ENCODE measurements at places on chromosomes 6 and 20.

GRCh38 chr6:3293271-3294155 is 34.8 kb downstream of the PSMG4 start:
- no peak for DNase-seq

DNA sequence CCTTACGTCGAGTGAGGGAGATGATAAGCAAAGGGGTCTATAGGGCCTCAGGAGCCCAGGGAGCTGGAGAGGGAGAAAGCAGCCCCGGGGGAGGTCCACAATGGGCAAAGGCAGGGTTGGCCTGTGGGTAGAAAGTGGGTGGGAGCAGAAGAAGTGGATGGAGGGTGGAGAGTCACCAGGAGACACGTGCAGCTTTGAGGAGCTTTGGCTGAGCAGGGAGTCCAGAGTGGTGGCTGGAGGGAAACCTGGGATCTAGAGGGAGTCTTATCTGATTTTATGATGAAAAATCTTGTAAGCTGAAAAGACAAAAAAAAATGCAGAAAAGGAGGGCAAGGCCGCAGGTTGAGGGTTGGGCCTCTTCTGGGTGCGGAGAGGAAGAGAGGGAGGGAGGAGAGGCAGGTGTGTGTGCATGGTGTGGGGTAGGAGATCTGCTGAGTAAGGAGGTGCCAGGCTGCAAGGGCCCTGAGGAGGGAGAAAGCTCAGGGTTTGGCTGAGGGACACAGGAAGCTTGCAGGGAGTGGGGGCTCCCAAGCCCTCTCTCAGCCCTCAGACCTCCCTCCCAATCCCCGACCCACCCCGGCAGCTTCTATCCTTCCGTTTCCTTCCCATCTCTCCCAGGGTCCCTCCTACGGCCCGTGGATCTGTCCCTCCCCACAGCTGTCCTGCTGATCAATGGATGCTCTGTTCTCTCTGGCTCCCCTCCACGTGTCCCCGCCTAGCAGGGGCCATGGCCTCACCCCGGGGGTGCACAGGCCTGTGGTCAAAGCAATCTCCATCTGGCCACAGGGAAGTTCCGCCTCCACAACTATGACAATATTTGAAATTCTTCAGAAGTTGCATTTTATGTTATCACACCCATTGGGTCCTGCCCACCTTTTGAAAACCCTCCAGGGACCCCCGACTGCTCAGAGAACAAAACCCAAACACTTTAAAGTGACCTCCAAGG is 17.1 kb upstream of the BPI start:
- DNase-seq = peak; percentile 73

DNA sequence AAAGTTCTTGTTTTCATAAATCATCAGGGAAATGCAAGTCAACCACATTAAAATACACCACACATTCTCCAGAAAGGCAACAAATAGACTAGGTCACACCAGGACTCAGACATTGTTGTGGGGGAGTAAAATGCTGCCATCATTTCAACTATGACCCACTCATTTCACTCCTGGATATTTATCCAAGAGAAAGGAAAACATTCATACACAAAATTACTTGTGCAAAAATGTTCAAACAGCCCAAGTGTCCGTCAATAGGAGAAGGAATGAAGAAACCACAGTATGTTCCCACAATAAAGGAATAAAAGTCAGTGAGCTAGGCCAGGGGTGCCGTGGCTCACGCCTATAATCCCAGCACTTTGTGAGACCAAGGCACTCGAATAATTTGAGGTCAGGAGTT is 81.5 kb upstream of the QKI start:
- DNase-seq = peak; percentile 50

DNA sequence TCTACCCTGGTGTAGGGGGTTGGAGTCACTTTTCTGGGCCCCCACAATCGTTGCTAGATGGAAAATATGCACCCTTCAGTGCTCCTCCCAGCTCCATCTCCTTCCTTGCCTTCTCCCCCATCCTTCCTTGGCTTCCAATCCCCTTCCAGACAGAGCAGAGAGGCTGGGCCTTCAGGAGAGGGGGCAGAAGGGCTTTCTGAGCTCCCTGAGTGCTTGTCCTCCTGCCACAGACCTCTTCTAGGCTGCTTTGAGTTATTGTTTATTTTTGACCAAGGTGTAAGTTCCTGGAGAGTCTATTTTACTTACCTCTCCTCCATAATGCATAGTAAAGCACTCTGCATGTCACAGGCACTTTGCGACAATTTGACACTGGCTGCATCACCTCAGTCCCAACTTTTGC is 96.4 kb upstream of the CNKSR3 start:
- no peak for DNase-seq

GRCh38 chr20:34566978-34567891 is 8.7 kb downstream of the MAP1LC3A start:
- no peak for DNase-seq

GRCh38 chr6:1765160-1765903 is 155.6 kb downstream of the FOXC1 start:
- DNase-seq = no peak

GRCh38 chr6:151240791-151241642 is 1.2 kb downstream of the AKAP12 start:
- peak; percentile 86 for DNase-seq

DNA sequence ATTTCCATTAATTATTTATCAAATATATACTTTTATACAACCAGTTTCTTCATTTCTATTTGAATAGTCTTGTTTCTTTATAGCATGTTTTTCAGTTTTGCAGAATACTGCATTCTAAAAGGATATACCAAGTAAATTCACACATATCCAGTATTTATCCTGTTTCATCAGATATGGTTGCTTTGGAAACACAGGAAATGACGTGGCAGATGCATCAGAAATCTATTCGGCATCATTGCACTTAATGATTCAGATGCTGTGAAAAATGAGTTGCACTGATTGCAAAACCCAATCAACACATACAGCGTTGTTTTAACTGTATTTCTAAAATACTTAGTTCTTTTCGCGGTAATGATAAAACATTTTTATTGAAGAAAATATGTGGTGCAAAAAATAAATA is 594.9 kb downstream of the CDH26 start:
- DNase-seq = no peak

DNA sequence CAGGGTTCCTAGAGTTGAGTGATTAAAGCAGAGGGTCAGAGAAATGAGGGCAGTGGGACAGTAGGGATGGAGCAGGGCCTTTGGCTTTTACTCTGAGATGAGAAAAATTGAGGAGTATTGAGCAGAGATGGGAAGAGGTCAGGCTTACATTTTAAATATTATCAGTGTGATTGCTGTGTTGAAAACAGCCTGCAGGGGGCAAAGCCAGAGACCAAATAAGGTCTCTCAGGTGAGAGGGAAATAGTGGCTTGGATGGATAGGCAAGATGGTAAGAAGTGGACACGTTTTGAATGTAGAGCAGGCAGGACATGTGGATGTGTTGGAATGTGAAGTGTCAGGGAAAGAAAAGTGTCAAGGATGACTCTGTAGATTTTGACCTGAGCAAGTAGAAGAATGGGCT is 105.0 kb upstream of the MAP3K7 start:
- DNase-seq = no peak

DNA sequence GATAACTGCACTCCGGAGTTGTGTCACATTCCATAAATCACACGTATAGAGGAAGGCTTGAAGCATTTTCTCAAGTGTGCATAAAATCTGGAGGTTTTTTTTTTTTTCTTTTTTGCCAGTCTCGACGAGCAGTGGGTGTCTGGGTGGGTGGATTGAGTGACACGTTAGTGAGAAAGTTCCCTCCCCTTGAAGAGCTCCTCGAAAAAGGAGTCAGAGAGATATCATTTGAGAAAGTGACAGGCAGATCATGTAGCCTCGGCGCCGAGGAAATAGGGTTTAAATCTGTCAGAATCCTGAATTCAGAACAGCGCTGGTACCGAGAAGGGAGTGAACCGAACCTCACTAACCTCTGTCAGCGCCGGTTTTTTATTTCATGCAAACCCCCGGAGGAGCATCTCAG is 269.5 kb upstream of the ARID1B start:
- DNase-seq = no peak

DNA sequence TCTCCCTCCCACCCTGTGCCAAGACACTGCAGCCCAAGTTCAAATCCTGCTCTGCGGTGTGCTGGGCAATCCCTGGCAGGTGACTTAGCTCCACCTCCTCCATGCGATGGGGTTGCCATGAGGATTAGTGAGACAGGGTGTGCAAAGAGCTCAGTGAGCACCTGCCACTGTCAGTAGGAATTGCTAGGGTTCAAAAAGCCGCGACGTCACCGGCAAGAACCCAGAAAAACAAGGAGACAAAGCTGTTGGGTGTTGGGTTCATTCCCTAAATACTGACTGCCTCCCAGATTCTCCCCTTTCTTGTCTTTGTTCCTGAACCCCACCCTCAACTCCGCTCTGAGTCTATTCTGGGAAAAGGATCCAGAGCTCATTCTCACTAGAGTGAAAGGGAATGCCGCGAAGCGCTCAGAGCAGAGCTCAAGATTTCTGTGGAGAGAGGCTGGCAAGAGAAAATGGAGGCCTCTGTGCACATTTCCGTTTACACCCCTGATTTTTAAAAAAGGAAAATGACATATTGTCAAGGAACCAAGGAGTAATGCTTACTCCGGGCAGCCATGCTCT is 13.3 kb downstream of the PMEPA1 start:
- DNase-seq = no peak

DNA sequence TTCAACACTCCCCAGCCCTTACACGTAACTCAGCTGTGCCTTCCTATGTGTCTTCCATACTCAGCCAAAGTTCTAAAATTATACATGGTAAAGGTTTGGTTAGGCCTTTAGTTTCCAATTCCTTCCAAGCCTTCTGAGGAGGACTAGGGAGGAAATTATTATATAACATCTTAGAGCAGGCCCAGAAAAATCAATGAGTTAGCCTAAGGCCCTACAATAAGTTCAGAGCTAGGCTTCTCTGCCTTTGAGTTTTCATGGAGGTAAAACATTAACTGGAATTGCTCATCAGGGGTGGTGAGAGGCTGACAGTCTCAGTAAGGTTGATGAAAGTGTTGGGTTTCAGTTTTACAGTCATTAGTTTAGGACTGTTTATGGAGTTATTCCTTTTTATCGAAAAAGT is 286.0 kb downstream of the ADGB start:
- no peak for DNase-seq

DNA sequence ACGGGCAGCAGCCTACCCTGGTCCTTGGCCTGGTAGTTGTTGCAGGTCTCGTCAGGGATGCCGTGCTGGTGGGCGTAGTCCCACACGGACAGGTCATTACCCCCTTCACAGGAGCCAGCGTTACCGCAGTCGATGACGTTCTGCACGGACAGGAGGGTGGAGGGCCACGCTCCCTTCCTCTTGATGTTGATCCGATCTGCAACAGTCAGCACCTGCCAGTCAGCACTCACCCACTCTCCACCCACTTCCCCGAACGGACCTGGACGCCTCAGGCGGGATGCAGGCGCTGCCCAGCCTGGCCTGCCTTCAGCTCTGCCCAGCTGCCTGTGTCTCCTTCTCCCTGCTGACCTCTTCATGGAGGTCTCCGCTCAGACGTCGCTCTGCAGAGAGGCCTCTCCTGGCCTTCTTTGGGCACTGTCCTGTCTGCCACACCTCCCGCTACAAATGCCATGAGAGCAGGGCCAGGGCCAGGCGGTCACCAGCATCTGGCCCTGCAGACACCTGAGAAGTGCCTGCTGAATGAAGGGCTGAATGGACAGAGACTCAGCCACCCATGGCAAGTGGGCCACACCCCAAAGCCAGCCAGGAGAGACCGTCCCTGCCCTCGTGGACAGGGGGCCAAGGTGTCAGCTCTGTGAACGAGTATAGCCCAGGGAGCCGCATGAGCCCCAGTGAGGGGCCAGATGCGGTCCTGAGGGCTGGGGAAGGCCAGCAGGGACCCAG is 5.4 kb downstream of the CTSZ start:
- DNase-seq = no peak

DNA sequence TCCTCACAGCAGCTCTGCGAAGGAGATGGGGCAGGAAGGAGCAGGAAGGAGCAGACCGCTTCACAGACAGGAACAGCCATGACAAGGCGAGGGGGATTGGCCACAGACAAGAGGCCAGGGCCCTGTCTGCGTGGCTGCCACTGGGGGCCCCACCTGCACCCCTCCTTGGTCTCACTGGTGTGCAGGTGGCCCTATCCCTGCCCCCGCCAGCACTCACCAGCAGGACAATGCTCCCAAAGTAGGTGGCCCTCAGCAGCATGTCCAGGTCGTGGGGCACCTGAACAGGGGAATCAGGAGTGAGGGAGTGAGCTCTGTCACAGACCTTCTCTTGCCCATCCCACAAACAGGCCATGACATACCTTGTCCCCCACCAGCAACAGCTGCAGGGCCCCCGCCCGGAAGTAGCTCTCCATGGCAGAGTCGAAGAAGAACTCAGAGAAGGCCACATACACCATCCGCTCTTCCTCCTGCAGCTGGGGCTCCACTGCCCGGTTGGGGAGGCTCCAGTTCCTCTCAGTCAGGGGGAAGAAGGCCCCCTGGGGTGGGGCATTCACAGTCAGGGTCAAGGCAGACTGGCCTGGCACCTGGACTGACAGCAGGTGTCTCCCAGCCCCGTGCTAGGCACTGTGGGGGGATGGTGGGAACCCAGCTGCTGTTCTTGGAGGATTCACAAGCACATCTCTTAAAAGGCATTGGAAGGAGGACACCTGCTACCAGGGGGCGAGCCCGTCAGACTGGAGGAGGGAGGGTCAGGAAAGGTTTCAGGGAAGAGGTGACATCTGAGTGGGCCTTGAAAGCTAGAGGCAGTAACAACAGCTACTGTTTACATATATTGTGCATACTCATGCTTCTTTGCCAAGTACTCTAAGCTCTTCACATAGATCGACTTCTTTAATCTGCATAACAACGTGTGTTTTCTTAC is 7.1 kb downstream of the PLTP start:
- no peak for DNase-seq

DNA sequence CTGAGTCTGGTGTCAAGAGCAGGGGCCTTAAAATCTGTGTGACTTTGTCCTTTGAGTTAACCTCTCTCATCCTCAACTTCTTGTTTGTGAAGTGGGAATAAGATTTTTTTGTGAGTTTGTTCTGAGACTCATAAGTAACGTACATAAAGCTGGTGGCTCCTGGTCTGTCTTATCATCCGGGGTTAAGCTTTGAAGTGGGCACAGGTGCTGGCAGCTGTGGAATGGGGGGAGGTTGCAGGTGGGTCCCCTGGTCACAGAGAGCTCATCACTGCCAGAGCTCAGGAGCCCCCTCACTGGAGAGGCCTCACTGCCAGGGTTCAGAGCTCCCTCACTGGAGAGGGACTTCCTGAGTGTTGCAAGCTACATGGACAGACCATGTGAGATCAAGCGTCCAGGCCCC is 174.1 kb downstream of the NRN1 start:
- no peak for DNase-seq

DNA sequence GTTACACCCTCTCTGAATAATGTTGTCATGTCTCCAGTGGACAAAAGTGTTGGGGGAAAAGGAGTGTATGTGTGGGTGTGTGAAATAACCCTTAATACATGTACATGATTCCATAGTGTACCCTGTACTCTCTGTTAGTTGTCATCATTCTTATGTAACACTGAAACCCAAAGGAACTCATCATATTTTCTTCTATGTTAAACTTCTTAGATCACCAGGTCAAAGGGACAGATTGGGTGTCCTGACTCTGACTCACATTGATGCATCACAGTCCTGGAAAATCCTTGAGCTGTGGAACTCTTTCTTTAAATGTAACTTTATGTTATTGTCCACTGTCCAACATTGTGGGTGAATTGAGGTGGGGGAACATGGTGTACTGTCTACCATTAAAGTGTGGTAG is 350.5 kb downstream of the DHX35 start:
- DNase-seq = no peak

GRCh38 chr6:40512340-40512739 is 74.8 kb downstream of the LRFN2 start:
- DNase-seq = no peak

All from astrocyte of the cerebellum (primary cell).